Mesendoderm (in vitro differentiated cells): ENCODE measurements at places on chromosomes 12 and 14.

GRCh38 chr14:22039938-22040780 lies 366.5 kb upstream of the OR4E1 start:
- DNase-seq, result peak; percentile 8

GRCh38 chr14:72002731-72003130 lies 70.5 kb downstream of the RGS6 start:
- no peak for DNase-seq

DNA sequence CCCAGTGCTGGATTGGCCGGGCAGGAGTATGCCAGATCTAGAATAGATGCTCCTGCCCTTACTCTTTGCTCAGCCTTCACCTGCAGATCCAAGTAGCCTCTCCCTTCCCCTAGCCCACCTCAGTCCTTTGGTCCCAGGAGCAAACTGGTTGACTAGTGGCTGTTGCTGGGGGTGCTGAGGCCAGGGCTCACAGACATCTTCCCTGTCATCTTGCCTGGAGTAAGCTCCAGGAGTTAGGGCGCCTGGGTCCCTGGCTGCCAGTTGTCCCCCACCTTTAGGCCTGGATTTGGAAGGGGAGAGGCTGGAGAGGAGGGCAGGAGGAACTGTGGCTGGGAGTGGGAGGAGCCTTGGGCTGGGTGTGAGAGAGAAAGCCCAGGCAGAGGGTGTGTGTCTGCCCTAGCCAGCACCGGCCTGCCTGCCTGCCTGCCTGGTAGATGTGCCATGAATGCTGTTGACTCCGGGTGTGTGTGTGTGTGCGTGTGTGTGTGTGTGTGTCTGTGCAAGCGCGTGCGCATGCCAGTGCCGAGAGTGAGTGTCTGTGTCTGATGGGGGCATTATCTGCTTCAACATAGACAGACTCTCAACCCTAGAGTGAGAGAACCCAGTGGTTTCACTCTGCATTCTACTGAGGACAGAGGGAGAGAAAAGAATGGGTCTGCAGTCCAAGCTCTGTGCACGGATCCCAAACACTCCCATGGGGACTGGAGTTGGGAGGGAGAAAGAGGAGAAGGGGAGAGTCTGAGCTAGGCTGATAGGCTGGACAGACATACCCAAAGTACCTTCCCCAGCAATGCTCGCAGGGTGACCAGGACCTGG lies 845 bp upstream of the RARG start:
- DNase-seq, result peak; percentile 70

GRCh38 chr14:76501156-76501720 lies 125.3 kb downstream of the ESRRB start:
- no peak for DNase-seq

GRCh38 chr12:65885312-65885711 lies 61.0 kb downstream of the HMGA2 start:
- no peak for DNase-seq

DNA sequence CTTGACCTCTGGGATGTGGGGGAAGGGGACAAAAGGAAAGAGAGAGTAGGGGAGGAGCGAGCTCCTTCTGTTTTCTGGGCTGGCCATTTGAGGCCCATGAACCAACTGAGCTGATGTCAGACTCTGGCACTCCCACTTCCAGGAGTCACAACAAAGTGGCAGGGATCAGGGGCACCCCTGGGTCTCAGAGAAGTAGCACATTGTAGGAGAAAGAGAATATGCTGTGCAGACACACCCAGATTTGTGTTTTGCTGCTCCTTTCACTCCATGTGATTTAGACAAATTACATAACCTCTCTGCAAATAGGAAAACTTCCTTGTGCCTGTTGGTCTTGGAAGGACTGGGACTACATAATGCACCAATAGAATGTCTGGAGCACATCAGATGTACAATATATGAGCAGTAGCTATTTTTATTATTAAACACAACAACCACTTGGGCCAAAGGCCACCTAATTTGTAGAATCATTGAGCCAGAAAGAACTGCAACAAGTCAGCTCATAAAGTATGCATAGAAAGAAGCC lies 265.5 kb downstream of the ZFP36L1 start:
- peak; percentile 34 for DNase-seq

DNA sequence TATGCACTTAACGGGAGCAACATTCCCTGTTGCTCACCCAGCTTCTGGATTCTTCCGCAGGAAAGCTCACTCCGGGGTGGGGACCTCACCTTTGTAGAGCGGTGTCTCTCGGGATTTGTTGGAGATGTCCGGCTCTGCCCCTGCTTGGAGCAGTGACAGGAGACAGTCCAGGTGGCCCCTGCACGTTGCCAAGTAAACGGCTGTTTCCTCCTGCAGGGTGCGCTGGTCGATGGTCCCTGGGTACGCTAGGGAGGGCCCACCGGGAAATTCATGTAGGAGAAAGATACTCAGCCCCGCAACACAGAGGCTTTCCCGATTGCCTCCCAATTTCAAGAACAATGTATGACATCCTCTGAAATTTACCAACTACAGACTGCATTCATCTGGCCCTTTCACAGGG lies 23.1 kb downstream of the ASB2 start:
- DNase-seq, result peak; percentile 34

- no peak for DNase-seq
Observed at GRCh38 chr12:98295681-98296080, 219.7 kb upstream of the TMPO start.

DNA sequence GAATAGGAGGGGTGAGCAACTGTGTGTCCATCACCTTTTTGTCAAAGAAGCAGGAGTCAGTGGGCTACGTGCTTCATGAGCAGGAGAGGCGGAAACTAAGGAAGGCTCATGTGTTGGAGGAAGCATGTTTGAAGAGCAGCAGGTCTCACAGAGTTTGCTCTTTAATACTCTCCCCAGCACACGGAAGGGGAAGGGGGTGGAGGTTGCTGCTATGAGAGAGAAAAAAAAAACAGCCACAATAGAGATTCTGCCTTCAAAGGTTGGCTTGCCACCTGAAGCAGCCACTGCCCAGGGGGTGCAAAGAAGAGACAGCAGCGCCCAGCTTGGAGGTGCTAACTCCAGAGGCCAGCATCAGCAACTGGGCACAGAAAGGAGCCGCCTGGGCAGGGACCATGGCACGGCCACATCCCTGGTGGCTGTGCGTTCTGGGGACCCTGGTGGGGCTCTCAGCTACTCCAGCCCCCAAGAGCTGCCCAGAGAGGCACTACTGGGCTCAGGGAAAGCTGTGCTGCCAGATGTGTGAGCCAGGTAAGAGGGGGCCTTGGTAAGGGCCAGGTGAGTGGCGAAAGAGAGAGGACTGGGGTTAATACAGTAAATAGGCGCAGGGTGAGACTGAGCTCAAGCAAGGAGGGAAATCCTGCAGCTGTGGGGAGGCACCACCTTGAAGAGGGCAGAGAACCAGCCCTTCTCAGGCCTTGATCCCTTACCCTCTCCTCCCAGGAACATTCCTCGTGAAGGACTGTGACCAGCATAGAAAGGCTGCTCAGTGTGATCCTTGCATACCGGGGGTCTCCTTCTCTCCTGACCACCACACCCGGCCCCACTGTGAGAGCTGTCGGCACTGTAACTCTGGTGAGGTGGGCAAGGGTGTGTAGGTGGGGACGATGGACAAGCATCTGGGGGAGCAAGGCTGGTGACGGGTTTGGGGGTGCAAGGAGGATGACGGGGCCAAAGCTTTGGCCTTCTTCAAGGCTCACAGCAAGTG lies at the start of gene CD27:
Gene CD27, plus strand, starts transcription at position 252 of the 985 bp plus-strand sequence. Its CDS starts 141 bp downstream, at position 393.
- DNase-seq, result no peak
